ENCODE measurements at places on chromosomes 11 and 22. TPM values are rescaled to one million over a fixed set of nuclear protein-coding genes. Genes with fewer than 3 reads are reported as not detected.

GRCh38 chr11:24373516-24373915 lies 123.3 kb upstream of the LUZP2 start:
- DNase-seq = no peak

DNA sequence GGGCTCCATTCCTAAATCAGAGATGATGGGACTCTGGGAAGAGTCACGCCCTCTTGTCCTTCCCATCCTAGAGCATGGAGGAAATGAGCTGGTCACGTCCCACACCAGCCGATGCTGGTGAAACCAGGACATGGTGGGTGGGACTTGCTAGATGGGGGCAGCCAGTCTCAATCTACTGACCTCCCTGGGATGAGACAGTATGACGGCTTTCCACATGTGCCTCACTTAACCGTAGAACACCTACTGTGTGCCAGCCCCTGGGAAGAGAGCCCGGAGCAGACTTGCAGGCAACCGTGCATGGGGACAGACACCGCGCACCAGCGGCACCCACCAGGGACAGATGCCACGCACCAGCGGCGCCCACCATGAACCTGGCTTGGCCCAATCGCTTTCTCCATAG lies 3.8 kb downstream of the OSBPL5 start:
- DNase-seq = no peak

DNA sequence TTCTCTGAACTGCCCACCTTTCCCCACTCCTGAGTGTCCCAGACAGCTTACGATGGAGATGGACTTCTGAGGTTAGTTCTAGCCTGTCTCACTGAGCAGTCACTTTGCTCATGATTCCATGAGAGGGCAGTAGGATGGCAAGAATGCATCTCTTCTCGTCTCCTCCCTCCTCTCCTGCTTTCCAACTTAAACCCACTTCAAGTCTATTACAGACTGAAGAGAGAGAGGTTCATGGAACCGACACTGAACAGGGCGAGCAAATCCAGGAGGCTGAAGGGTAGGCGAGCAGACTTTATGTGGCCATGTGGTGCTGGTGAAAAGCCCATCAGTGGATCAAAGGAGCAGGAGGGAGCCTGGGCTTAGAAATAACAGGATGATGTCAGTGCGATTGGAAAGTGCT lies 38.6 kb downstream of the CEP164 start:
- DNase-seq = no peak

GRCh38 chr11:103085758-103086365 lies 6.1 kb downstream of the DCUN1D5 start:
- DNase-seq = no peak

GRCh38 chr22:39308614-39309363 lies 10.6 kb downstream of the RPL3 start:
- no peak for DNase-seq

Gene GGT5
- 101 TPM for polyA plus RNA-seq

Gene OR51B4
- not detected for polyA plus RNA-seq

Gene MMP7
- polyA plus RNA-seq = 10.2 TPM

Gene MIAT
- polyA plus RNA-seq = 0.29 TPM

Gene UVRAG
- polyA plus RNA-seq = 16.4 TPM

Data from urinary bladder (tissue), 4 donors.